ENCODE measurements at places on chromosomes 1 and 21. TPM values are rescaled to one million over a fixed set of nuclear protein-coding genes. Genes with fewer than 3 reads are reported as not detected.

- no peak for DNase-seq
Measured at GRCh38 chr1:42379794-42380585, 602 bp upstream of the RIMKLA start.

DNA sequence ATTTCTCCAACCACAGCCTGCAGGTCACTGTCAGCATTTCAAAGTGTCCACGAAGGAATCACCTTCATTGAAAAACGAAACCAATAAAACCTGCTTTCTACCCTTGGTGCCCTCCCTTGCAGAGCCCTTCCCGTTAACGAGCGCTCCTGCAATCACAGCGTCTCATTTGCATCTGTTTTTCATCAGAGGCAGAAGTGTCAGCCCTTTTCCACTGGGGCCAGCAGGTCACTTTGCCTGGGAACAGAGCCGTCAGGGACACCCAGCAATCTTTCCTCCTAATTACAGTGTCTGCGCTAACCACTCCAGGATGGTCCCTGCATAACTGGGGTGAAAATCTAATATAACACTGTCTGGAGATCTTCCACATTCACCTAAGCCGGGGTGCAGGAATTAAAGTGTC lies 85.3 kb downstream of the PSMG1 start:
- no peak for DNase-seq

DNA sequence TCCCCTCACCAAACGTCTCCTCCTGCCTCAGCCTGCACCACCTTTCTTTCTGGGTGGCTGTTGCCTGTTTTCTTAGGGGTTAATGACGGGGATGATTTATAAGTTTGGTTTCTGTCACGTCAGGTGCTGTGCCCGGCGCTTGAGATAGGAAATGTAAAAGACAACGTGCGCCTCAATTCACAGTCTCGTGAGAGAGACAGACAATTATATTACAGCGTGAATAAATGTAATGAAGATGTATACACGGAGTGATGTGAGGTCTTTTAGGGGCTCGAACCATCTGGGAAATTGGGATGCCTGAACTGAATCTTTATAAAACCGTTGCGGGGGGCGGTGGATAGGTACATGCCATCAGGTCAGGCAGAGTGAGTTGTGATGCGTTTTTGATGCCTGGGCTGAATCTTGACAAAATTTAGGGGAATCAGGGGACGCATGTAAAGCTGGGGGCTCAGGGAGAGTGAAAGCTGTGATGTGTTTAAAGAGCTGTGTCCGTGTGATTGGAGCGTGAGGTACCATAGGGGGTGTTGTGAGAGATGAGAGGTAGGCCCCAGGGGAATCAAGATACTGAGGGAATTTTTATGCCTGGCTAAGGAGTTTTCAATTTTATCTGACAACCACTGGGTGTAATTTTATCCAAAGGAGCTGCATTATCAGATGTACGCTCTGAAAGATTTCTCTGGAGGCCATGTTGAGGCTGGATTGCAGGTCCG lies 831 bp downstream of the TIPRL start:
- no peak for DNase-seq

GRCh38 chr1:89780721-89781120 lies 40.1 kb upstream of the LRRC8D start:
- no peak for DNase-seq

BMP8A gene
- not detected for total RNA-seq

GRCh38 chr1:222009105-222009730 lies 267.3 kb upstream of the DUSP10 start:
- no peak for DNase-seq

DNA sequence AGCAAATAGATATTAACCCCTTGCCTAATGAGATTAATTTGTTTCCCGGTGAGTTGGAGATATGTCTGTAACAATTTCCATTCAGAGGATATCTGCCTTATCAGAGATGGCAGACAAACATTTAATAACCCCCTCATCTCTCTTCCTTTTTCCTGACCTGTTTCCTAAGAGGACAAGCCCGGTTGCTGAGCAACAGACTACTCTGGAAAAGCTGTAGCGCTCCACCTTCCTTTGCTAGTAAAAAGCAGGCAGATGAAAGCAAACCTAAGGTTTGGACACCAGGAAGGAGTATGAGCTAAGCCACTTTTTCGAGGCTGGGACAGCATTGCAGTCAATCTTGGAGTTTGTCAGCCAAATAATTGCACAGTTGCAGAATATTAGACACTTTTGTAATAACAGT lies 82.4 kb downstream of the RGS21 start:
- no peak for DNase-seq

DNA sequence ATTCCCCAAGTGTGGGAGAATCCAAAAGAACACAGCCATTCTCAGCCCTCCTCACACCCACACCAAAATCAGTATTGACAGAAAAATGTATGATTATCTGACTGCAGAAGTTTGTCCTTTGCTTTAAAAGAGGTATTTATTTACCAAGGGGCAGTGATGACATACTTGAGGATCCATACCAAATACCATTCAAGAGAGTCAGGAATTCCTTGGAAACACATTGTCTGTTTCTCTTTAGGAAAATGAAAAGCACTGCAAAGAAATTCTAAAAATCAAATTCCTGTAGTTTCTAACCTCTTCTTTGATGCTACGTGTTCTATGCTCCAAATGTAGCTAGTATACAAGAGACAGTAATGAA lies 509.6 kb upstream of the CXADR start:
- no peak for DNase-seq

GRCh38 chr1:92754000-92754718 lies 30.7 kb downstream of the EVI5 start:
- DNase-seq, result no peak

- DNase-seq, result no peak
Measured at GRCh38 chr1:236794585-236795034, 482 bp upstream of the MTR start.

GRCh38 chr1:14265495-14265894 lies 333.0 kb upstream of the KAZN start:
- no peak for DNase-seq

GRCh38 chr1:75707191-75707590 lies 17.3 kb upstream of the ACADM start:
- DNase-seq, result no peak

DNA sequence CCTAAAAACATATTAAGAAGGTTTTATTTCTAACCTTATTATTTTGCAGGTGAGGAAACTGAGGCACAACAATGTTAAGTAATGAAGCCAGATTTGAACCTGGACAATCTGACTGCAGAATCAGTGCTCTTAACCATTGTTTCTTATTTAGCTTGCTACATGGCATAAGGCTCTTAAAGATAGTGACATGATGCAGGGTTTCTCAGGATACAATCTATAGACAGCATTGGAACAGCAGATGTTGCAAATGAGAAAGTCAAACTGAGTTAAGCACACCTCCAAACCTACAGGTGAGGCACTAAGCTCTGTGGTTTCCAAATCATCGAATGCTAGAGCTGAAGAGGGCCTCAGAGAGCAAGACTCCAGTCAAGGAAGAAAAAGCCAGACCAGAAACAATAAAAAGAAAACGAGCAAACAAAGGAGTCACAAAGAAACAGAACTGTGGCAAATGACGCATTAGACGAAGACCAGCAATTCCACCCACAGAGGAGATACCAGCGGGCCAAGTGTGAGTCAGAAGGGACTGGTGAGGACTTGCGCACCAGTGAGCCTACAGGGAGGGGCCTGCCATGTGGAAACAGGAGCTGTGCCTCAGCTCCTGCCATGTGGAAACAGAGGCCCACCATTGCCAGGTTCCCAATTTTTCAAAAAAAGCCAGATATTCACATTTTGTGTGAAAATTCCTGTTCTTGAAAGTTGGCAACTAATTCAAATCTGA lies 14.4 kb downstream of the CD58 start:
- peak; percentile 87 for DNase-seq

DNA sequence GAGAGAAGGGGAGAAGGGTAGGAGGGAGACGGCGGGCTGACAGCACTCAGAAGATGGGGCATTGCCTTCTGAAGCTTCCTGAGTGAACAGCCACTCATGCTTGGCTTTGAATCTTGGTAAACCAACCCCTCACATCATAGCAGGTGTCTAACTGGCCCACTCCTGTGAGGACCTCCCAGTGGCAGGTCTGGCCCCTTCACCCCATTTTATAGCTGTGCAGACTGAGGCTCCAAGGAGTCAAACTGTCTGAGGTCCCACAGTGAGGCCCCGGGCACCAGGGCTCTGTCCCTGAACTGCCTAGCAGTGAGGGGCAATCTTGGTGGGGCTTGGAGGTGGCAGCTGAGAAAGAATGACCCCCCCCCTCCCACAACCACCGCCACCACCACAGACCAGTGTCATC lies 41.0 kb downstream of the SDC3 start:
- no peak for DNase-seq

- DNase-seq, result no peak
Measured at GRCh38 chr1:230105245-230105753, 38.3 kb downstream of the GALNT2 start.

DNA sequence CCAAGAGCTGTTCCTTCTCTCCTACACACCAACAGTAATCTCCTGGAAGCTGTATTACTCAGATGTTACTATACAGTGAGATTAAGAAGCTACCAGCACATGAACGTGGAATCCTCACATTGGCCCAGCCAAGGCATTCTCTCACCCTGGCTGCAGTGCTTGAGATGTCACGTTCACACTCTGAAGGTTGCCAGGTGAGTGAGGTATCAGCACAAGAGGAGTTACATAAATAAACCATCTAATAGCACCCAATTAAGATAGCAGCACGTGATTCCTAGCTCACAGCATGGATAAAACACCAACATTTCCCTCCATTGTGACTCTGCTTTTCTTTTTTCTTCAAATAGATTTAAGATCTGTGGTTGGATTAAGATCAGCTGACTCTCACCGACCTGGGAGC lies 182.8 kb downstream of the PLPP3 start:
- DNase-seq, result no peak

DNA sequence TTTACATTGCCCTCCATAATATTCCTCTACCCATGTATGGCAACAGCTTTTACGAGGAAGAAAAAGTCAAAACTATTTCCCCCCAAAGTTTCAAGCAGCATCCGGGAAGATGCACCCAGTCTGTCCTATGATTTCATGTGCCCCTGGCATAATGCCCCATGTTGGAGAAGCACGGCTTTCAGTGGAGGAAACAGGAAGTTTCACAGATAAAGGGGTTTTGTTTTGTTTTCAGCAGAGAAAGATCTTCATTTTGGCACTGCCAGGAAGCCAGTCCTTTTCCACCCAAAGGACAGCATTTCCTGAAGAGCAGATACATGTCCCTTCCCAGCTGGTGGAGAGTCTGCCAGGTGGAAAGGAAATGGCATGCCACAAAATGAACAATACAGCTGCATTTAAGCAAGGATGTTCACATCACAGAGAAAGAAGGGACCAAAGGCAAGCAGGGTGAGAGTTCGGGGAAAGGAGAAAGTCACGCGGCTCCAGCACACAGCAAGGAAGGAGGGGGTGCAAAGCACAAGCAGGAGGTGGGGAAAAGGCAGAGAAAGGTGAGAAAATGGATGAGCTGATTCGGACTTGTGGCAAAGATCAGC lies 95.3 kb upstream of the HIVEP3 start:
- DNase-seq, result no peak

- no peak for DNase-seq
Measured at GRCh38 chr1:226974544-226975258, 34.6 kb downstream of the COQ8A start.

OR2L5 gene
- not detected for total RNA-seq

- DNase-seq, result no peak
Measured at GRCh38 chr21:46465651-46466050, 7.0 kb downstream of the DIP2A start.

DNA sequence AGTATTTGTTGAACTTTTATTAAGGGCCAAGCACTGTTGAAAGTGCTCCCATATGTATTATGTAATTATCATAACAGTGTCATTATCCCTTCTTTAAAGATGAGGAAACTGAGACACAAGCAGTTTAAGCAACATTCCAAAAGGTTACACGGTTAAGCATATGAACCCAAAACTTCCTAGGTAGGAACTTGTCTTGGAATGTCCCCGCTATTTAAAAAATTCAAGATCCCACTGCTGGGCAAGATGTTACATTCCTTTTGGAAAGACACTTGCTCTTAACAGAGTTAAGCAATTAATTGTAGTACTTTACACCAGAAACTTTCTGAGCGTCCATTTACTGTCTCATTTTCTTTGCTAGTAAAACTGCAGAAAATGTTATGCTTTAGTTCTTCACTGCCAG lies 15.6 kb downstream of the LMO4 start:
- DNase-seq, result no peak

NUF2 gene
- total RNA-seq, result not detected

GRCh38 chr1:66028035-66028434 lies 235.3 kb downstream of the PDE4B start:
- DNase-seq, result no peak

GRCh38 chr1:203046984-203047630 lies 20.8 kb downstream of the PPFIA4 start:
- DNase-seq, result no peak

- DNase-seq, result no peak
Measured at GRCh38 chr1:201536558-201536957, 2.4 kb upstream of the NAV1 start.
